ENCODE measurements at places on chromosomes 5 and 9.

DNA sequence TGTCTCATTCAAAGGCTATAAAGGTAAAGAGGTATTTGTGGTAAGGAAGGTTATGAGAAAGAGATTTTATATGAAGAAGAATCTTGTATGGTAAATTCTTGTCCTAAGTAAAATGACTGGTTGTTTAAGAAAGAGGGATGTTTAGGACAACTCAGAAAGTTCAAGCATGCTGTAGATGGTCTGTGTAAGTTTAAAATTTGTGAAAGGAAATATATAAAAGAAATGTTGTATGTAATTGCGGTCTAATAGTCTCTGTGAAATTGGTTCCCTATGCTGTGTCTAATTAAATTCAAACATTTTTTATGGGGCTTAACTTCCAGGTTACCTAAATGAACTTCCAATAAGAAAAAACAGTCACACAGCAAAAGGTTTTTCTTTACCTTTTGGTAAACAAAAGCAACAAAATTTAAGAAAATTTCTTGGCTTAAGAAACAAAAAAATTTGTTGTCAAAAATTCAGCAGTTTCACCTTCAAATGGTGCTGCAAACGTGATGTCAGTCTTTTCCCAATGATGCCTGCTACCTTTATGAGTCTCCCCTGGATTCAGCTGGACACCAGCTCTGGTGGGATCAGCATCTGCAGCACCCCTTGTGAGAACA, 83.0 kb upstream of the FCN1 start:
- no peak for DNase-seq

- DNase-seq: no peak
These were observed 687.1 kb downstream of the TAF11L14 start for GRCh38 chr5:18321262-18321942.

GRCh38 chr9:7500521-7500920, 299.1 kb downstream of the DMAC1 start:
- DNase-seq: no peak

GRCh38 chr5:6703806-6704205, 9.4 kb upstream of the TENT4A start:
- DNase-seq: no peak

GRCh38 chr9:111163716-111164389, 125.6 kb upstream of the LPAR1 start:
- DNase-seq: no peak

DNA sequence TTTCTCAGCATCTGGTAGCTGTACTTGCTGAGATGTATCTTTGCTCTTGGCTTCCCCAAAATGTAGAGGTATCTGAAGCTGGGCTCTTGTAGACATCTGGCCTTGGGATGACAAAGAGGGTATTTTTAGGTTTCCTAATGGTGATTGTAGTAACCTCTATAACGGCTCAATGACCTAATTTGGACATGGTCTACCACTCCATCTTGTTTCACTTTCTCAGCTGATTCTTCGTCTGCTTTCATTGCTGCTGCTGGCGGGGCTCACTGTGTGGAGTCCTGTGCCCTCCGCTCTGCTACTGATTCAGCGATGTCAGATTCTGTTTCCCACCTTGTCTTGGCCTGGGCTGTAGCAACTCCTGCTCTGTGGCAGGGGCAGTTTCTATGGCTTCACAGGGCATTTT, 12.7 kb upstream of the MARCHF11 start:
- DNase-seq: no peak

GRCh38 chr5:38666668-38667498, 110.4 kb upstream of the LIFR start:
- no peak for DNase-seq

DNA sequence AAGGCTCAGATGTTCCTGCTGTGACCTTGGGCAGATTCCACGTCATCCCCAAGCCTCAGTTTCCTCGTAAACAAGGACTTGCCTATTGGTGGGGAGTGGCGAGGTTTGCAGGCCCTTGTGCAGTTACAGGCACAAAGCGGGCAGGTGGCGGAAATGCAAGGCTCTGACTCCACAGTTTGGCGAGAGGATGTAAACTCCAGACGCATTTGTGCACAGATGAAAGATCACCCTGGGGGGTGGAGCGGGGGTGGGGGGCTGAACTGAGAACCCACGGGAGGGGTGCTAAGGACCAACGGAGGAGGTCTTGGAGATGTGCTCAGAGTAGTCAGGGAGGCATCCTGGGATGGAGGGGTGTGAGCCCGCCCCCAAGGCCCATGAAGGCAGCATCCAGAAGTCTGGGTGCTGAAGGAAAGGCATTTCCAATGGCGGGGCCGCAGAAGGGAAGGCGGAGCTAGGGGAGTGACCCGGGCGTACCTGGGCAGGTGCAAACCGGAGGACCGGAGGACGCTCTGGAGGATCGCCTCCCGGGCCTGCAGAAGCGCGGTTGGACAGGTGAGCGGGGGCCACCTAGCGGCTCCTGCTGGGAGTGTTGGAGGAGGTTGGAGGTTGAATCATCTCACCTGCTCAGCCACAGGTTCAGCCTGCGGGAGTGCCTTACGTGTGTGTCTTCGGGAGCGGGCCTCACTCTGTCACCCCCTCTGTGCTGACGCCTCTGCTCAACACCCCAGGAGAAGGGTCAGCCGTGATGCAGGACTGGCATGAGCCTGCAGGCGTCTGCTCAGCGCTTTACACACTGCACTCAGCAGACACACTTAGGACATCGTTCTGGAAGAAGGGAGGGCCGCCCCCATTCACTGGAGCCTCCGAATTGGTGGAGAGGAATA, 1.9 kb upstream of the FIBCD1 start:
- DNase-seq: peak; percentile 64

DNA sequence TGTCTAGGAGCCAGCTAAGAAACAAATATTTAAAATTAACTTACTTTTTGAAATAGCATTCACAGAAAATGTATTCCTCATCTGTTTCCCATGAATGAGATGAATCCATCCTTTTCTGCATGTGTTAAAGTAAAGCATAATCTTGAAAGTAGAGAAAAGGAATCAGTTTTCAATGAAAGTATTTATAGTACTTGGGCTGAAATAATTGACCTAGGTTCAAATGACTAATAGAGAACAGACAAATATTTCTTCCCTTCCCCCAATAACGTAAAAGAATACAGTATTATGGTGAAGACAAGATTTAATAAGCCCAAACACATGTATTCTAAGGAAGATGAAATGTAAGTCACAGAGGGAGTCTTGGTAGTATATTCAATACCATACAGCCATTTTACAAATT, 403.5 kb downstream of the ZNF608 start:
- DNase-seq: no peak

DNA sequence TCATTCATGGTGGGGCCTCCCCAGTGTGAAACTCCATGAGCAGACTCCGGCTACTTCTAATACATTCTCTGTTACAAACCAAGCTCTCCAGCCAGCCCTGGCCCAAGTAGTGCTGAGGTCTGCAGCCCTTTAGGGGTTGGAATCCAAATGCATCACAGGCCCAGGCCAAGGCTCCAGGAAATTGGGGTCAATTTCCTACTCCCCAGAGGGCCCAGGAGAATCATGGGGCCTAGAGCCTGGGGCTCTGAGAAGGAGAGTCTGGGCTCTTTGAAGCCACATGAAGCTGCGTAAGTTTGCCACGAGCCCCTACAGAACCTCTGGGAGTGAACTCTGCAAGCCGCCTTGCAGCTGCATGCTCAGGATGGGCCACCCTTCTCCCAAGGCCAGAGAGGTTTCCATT, 206.4 kb downstream of the PAPPA start:
- no peak for DNase-seq

DNA sequence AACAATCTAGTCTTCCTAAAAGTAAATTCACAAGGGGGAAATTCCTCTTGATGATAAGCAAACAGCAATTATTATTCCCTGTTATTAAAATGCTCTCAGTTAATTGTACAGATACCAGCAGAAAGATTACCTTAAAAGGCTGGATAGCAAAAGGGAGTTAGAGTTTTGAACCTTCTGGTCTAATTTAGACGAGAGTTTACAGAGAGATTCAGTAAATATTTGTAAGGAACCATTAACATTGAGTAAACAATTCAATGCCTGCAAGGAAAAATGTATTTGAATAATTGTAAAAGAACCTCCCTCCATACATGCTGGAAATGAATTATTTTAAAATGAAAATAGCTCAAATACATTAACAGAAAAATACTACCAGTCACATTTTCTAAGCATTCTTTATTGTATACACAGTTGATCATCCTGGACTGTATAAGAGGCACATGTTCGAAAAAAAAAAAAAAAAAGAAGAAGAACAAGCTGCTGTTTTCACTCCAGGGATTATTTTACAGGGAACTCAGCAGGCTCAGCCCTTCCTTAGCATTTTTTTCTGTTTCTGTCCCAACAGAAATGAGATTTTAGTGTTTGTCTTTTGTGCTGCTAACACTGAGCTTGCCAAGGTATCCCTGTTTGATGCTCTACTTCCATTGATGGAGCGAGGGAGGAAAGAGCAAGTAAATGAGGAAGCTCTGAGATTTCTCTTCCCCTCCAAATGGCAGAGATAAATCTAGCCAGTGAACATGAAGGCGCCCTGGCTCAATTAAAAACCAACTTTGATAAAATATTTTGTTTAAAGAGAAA, 141.1 kb downstream of the ENC1 start:
- DNase-seq: no peak

DNA sequence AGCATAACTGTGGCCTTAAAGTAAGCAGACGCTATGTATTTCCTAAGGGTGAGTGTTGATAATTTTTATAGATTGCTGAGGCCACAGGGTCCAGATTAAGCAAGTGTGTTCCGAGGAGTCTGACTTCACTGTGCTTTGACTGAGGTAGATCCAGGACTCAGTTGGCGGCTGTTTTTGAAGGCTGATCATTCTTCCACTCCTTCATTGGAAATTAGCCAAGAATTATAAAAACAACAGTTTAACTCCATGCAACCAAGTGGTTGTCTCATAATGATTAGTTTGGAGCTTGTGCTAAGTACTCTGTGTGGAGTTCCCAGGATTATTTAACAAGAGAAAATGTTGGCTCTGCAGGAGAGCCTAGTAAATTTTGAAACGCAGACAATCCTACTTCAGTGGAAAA, 19.1 kb downstream of the IQGAP2 start:
- DNase-seq: no peak

DNA sequence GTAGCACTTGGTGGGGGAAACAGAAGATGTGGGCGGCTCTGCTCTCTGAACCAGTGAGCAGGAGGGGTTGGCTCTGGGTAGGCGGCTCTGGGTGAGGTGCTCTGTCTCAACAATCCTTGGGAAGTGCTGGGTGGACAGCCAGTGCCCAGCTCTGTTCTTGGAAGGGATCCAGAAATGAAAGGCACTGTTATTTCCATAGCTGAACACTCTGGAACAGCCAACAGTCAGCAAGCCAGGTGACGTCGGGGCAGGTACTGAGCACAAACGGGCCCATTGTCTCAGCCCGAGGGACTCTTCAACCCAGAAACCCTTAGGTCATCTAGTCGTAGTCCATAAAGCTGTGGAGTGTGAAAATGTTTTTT, 36.3 kb downstream of the OLFM1 start:
- DNase-seq: peak; percentile 9
